ENCODE measurements at places on chromosomes 6 and 20.

- DNase-seq = no peak
Measured at GRCh38 chr20:1926237-1926636, 31.0 kb downstream of the SIRPA start.

GRCh38 chr20:36330091-36330490 lies 24.0 kb downstream of the DLGAP4 start:
- no peak for DNase-seq

- no peak for DNase-seq
Measured at GRCh38 chr6:34300332-34300751, 51.5 kb upstream of the SMIM29 start.

- DNase-seq = no peak
Measured at GRCh38 chr6:29519291-29520010, 31.7 kb upstream of the MAS1L start.

DNA sequence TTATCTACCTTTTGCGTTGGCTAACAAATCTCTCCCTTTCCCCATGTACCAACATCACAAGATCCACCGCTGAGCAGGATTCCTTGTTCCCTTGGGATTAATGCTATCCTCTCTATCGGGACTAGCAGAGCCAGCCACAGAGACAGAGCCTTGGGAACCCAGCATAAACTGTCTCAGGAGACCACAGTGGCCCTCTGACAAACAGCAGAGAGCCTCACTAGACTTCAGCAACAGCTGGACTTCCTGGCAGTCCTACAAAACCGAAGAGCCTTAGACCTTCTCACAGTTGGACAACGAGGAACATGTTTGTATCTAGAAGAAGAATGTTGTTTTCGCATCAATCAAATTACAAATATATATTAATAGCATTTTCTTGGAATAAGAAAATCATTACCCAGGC lies 39.6 kb upstream of the POU5F1 start:
- no peak for DNase-seq

- DNase-seq = no peak
Measured at GRCh38 chr6:20800229-20800628, 266.0 kb downstream of the CDKAL1 start.

GRCh38 chr6:88569959-88570358 lies 393.5 kb downstream of the RNGTT start:
- DNase-seq = no peak

- no peak for DNase-seq
Measured at GRCh38 chr6:69706724-69707123, 90.1 kb downstream of the LMBRD1 start.

DNA sequence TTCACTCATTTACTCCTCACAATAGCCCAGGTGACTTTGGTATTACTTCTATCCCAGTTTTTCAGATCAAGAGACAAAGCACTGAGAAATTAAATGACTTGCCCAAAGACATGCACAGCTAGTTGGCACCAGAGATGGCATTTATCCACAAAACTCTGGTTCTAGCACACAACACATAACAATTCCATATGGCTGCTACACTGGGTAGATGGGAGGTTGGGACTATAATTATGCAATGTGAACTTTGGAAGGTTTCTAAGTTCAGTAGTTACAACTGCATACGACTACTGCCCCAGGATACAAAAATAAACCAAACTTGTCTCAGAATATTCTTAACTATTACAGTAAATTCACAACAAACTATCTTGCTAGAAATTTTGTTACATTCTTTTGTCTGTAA lies 54.2 kb upstream of the MLIP start:
- no peak for DNase-seq

- DNase-seq = no peak
Measured at GRCh38 chr6:48766349-48766748, 655.4 kb upstream of the PTCHD4 start.

GRCh38 chr6:10331334-10331968 lies 83.4 kb downstream of the TFAP2A start:
- no peak for DNase-seq

DNA sequence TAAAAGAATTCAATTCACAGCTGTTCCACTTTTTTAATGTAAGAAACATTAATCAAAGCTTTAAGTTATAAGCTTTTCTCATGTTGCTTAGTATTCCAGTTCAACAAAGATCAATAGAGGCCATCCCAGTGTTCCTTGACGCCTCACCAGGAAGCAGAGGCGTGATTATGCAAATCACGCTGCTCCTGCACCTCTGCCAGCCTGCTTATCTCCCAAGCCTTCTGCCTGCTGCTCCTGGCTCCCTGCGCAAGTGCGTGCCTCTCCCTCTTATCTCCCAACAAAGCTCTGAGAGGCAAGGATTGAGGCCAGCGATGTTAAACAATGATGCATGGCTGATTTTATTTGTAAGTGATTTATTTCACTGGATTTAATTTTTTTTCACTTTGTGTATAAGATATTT lies 42.8 kb downstream of the INSM1 start:
- no peak for DNase-seq

DNA sequence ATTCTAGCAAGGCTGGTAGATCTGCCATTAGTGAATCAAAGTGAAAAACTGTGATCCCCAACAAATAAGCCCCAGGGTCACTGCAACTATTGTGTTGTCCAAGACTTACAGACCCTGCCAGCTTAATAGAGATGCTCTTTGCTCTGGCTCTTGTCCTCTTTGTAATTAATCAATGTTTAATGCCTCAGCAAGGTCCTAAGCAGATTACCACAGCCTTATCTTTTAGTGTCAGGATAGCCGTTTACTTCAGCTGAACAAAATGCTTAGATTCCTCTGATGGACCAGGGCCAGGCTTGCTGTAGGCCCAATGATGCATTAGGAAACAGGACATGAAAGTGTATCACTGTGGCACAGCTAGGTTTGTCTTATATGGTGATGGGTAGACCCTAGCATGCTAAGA lies 353.3 kb downstream of the HACE1 start:
- no peak for DNase-seq

DNA sequence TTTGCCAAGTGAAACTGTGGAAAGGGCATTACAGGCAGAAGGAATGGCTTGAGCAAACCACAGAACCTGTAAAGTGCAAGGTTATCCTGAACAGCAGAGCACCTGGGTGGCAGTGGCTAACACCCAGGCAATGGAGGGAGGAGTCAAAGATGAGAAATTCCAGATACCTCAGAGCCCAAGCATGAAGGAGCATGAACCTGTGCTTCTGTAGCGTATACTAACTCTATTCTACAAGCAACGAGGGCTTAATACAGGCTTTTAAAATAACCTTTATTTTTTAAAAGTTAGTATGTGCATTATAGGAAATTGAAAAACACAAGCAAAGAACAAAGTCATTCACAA lies 77.0 kb downstream of the CNBD2 start:
- no peak for DNase-seq

DNA sequence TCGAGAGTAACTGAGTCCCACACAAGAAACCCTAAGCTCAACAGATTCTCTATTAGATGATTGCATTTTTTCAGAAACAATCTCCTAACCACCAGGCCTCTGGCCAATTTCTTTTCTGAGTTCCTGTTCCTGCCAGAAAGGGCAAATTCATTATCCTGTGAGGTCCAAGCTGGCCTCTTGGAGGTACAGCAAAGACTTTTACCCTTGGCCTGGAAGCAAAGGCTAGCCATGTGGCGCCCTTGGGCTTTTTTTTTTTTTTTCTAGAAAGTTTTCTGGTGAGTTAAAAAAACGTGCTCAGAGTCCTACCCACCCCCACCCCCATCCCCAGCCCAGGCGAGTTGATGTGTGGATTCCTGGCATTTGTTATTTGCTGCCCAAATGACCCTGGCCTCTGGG lies 59.0 kb upstream of the EEF1A1 start:
- no peak for DNase-seq

Data from germinal center (tissue), 1 donor.